ENCODE measurements at places on chromosomes 7 and 10. TPM values are rescaled to one million over a fixed set of nuclear protein-coding genes. Genes with fewer than 3 reads are reported as not detected.

The PCLO gene
- 0.20 TPM for total RNA-seq

DNA sequence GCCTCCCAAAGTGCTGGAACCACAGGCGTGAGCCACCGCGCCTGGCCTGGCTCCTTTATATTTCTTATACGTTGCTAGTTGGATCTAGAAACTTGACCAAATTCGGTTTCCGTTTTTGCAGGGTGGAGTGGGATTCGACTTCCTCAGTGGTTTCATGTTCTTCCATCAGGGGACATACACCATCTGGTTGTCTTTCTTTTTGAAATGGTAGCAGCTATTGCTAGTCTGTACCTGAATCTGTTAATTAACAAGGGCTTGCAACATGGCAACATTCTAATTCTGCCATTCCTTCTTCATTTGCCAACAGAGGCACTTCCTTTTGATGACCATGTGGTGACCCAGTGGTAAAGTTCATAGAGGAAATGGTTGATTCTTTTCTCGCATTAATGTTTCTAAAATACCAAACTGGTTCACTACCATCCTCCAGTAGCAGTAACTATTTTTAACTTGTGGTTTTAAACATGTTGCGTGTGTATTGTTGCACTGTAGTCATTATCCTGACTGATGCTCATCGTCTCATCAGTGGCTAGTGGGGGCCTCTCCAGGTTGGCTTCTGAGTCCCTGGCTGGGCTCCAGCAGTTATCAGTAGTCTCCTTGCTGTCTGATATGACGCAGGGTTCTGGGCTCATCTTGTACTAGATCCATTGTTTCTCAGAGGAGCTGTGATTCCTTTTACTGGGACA is 159.2 kb downstream of the RGS10 start:
- no peak for ATAC-seq

DNA sequence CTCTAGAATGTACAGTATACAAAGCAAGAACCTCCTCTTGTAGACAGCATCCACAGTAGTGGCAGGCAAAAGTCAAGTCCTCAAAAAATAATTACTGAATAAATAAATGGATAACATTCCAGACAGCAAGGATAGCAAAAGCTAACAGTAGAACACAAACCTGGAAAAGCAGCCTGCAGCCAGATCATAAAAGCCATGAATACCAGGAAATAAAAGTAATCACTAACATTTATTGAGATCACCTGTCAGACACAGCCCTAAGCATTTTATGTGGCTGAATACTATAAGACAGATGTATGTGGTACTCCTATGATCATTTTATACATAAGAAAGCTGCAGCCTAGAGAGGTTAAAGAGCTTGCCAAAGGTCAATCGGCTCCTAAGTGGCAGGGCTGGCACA is 34.0 kb downstream of the CUL2 start:
- no peak for ATAC-seq

DNA sequence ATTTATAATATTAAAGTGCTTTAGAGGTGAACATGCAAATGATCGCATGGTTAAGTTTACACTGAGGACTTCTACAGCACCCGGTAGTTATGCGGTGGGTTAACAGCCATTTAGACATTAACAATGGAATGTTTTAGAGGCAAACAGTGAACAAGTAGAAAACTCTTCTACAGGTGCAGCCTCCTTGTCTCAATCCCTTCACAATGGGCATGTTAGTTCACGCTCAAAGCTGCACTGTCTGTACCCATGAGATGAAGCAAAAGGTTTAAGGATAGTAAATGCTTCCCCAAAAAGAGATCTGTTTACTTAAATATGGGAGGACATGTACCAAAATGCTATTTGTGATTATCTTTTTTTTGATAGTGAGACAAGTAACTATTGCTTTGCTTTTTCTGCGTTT is 25.1 kb downstream of the PUS7 start:
- ATAC-seq = no peak

GRCh38 chr7:78939669-78940068 is 513.8 kb downstream of the MAGI2 start:
- ATAC-seq = no peak

DNA sequence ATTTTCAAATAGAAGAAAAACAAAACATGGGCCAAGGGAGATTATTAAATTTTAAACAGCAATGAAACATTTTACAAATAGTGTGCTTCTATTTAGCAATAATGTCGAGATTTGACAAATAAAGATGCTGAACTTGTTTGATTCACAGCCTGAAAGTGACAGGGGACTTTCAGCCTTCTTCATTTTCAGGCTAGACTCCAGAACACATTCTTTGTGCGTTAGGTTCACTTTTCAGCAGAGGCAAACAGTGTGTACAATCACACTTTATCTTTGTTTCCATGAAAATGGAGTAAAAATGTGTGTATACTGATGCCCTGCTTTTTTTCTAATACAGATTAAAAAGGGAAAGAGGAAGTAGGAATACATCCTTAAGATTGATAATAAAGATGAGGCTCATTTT is 35.6 kb downstream of the FAM171A1 start:
- no peak for ATAC-seq

DNA sequence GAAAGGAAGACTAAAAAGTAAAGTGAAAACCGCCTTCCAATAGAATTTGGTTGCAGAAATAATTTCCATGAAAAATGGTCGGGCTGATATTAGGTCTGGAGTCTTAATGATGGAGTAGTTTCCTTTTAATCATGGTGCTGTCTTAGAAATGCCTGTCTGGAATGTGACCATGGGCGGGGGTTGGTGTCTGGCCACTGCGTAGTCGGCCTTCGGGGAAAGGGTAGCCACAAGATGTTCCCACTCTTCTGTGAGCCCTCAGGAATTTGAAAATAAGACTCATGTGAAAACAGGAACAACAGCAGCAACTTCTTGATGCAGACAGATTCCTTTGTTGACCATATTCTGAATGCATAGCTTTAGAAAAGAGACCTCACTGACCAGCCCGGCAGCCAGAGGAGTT is 176.8 kb downstream of the KIAA1217 start:
- no peak for ATAC-seq

GRCh38 chr10:119412244-119413092 is 130.1 kb downstream of the RGS10 start:
- ATAC-seq = peak; percentile 77

DNA sequence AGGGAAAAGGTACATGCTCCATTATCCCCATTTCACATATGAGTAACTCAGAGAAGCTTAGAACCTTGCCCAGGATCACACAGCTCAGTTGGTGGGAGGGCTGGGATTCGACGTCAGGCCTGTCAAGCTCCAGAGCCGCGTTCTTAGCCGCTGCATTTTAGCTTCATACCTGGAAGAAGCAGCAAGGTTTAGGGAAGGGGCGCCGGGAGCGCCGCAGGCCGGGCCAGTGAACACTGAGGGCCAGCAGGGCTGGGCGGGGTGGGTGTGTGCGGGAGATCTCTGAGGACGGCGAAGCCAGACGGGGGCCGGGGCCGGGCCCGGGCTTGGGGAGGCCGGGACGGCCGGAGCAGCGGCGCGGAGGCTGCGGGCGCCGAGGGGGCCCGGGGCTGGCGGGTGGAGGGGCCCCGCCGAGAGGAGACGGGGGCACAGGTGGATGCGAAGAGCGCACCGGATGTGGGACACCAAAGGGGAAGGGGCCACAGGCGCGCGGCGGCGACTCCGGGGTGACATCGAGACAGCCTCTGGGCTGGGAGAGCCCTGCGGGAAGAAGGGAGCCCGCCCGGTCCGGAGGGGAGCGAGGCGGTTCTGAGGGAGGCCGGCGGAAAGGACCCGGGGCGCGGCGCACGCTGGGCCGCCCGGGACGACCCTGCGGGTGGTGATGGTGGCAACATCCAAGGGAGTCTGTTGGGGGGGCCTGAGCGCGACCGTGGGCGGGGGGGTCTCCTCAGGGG is 498 bp downstream of the NDST2 start:
- peak; percentile 0 for ATAC-seq

DNA sequence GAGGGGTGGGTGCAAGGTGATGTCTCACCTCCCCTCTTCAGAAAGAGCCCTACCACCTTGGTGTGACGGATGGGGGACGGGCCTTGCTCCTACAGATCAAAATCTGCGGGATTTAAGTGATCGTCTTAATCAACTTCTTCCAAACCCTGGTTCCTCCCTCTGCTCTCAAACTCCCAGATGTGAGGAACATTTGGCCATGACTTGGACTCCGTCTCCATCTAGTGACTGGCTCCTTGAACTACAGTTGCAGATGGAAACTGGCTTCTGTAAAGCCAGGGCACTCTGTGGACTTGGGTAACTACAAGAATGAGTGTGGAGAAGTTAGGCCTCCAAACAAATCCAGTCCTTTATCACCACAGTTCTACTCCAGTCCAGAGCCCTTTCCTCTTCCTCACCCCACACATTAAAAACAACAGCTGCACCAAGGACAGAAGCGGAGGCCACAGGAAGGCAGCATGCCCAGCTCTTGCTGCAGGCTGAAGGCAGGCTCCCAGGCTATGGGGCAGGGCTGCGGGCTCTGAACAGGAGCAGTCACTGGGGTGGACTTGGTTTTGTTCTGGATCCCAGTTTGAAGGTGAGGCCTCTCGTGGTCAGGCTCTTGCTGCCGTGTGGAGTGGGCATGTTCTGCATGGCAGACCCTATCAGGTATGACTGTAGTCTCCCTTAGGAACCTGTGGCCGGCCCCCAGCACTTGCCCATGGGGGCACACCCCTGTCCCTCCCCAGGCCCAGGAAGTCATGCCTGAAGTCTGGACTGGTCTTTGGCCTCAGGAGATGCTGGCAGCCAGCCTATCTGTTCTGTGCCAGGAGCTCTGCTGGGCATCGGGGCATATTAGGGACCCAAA is 79.4 kb downstream of the VWC2 start:
- ATAC-seq = peak; percentile 94

The TMEM140 gene
- total RNA-seq = 17.6 TPM

DNA sequence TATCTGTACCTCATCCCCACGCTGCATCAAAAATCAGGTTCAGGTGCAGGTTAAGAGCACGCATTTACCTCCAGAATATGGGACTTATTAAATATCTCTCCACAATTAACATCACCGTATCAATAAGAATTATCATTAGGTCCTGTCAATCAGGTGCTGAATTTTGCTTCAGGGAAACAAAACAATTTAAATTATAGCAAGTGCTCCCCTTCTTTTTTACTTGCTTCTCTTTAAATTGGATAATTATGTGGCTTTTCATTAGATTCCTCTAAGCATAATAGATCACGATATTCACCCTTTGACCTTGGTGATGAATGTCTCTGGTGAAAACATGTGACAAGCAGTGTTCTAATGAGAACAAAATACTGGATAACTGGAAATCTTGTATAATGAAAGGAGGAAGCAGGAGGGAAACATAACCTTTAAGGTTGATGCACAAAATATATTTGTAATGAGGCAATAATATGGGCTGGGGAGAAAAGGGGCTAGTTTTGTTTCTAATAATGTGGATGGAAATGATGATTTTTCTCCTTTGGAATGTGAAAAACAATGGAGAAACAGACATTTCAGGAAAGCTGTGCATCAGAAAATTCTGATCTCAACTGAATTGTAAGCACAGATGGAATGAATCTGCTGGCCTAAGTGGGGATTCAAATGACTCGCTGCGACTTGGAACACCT is 166.9 kb downstream of the SNX10 start:
- ATAC-seq = no peak

DNA sequence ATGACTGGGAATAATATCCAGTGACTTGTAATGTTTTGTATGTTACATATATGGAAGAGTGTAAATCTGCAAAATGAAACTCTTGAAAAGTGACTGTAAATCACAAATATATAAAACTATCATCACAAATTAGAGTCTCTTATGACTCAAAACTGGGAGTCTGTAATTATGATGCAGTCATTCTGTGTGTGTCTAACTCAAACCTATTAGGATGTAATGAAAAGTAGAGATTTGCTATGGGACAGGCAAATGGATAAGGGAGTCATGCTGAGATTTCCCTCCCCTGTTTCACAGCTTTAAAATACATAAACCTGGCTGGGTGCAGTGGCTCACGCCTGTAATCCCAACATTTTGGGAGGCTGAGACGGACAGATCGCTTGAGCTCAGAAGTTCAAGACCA is 8.6 kb upstream of the HKDC1 start:
- no peak for ATAC-seq

GRCh38 chr7:95919556-95919955 is 147.2 kb downstream of the DYNC1I1 start:
- ATAC-seq = no peak

DNA sequence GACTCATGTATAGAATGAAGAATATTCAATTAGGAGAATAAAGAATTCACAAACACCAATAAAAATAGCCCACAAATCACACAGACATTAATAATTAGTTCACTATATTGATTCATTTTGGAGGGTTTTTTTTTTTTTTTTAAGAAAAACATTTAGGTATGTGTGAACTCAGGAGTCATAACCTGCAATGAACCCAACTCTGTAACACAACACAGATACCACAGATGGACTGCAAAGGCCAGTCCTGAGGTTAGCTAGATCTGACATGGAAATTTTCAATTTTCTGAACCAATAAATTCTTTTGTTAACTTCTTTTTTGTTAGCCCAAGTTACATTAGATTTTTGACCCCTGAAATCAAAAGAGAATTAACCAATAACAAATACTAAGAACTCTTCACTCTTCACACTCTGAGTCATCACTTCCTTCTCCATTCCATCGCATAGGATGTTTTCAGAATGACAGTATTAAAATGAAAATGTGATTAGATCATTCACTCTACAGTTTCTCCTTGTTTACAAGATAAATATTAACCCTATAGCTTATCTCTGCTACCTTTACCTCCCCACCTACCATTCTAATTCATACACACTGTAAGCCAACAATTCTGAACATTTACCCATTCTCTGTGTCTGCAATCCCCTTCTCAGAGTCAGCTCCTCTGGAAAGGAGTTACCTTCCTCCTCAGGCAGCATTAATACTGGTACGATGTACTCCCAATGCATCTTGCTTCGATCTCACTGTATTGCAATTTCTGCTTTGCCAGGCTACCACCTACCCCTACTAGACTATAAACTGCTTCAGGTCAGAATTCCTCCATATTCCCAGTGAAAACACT is 141.5 kb downstream of the LRRN3 start:
- peak; percentile 64 for ATAC-seq

DNA sequence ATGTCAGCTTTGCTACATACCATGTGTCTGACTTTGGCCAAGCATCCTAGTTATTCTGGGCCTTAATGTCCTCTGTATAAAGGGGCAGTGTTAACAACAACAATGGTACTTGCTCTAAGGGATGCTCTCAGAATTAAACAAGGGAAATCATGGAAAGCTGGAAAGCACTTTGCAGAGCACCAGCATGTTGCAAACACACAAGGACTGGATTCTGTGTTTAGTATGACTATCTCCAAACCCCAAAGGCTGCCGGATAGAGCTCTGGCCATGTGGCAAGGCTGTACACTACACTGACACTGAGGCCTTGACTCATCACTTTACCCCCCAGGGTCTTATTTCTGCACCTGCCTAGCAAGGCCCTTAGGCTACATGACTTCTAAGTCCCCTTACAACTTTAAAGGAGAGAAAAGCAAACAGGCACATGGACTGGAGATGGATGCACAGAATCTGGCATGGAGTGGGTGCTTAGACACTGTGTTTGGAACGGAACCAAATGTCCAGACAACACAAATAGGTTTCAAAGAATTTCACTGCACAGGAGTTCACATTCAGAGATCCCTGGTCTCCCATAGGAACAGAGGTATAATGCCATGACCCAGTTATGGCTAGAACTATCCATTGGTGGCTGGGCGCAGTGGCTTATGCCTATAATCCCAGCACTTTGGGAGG is 74.6 kb downstream of the FAM13C start:
- ATAC-seq = no peak

The PRLHR gene
- total RNA-seq = 1.2 TPM
